ENCODE measurements at places on chromosomes 7 and 10. TPM values are rescaled to one million over a fixed set of nuclear protein-coding genes. Genes with fewer than 3 reads are reported as not detected.

GRCh38 chr7:29328045-29328444 lies 133.5 kb downstream of the CHN2 start:
- DNase-seq = no peak
- peaks cover 44% of the 10 kb centered on the region for H3K27me3 ChIP-seq
- no peak overlapping the region for H3K27ac ChIP-seq
- no peaks in the 10 kb centered on the region for H3K36me3 ChIP-seq

DNA sequence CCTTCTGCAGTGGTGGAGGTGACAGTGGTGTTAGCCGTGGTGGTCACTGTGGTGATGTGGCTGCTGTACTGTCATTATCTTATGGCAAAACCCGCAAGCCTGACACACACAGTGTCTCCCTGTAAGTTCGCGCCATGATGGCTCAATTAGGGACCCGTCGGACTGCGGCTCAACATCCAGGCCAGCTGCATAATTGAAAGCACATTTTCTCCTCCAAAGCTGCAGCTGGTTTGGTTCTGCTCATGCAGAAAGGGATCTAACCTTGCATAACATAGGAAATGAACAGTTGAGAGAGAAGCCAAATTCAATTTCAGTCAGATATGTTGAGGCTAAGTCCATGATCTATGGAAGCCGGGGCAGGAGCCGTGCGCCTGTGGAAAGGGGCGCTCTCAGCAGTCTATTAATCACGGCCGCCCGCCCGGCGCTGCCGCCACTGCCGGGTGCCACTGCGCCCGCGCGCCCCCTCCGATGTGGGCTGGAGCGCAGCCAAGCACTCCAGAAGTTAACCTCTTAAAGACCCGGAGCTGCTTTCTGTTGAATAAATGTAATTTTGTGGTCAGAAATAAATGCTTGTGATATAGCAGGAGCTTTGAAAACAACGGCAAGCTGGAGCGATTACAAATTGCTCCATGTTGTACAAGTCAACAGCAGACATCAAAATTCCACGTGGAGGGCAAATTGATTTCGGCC lies 227.7 kb downstream of the CUX1 start:
- no peak overlapping the region for H3K4me3 ChIP-seq
- no peak for DNase-seq
- no peaks in the 10 kb centered on the region for H3K27me3 ChIP-seq
- H3K4me1 ChIP-seq = peaks cover 6% of the 10 kb centered on the region

- no peaks in the 10 kb centered on the region for H3K36me3 ChIP-seq
- DNase-seq = no peak
- no peaks in the 10 kb centered on the region for H3K27me3 ChIP-seq
- no peak overlapping the region for H3K4me3 ChIP-seq
These were observed 14.7 kb downstream of the MMS19 start for GRCh38 chr10:97483506-97483905.

- DNase-seq = no peak
- no peaks in the 10 kb centered on the region for H3K36me3 ChIP-seq
- H3K4me3 ChIP-seq = no peak overlapping the region
- no peaks in the 10 kb centered on the region for H3K27me3 ChIP-seq
These were observed 118.6 kb downstream of the MAGI2 start for GRCh38 chr7:79334841-79335240.

DNA sequence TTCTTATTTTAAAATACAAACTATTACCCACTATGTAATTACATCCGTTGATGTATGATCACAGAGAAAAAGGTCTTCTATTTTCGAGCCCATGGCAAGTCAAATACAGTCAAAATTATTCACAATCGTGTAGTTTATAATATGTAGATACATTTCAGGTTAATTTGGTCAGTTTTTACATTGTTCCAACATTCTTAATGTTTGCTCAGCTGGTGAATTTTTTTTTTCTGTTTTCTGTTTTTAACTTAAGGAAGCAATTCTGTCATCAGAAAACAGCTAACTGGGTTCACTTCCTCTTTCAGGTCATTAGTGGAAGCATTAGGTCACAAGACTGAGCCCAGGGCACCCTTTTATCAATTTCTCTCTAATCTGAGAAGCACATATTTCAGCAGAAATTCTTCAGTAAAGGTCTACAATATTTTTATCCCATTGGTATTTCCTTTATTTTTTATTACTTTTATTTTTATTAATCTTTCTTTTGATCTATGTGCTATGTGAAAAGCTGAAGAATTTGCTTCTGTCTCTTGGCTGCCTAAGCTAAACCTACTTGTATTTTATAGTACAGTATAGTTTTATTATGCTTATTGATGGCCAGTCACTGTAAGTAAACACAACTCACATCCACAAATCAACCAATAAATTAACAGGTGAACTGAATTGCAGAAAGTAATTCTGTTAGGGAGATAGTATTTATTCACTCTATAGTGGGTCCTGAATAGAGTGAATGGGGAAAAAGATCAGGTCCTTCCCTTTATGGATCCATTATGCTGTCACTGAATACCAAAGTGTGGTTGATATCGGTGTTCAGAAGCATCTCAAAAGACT lies 84.6 kb downstream of the ICA1 start:
- no peak for DNase-seq
- no peaks in the 10 kb centered on the region for H3K27me3 ChIP-seq
- no peaks in the 10 kb centered on the region for H3K36me3 ChIP-seq
- H3K4me3 ChIP-seq = no peak overlapping the region
- no peaks in the 10 kb centered on the region for H3K4me1 ChIP-seq

The ACTR3C gene
- total RNA-seq = 24.1 TPM

The KCNMA1 gene
- 0.68 TPM for total RNA-seq

All from PC-9 (cell line).